Chondrocyte (in vitro differentiated cells): ENCODE measurements at places on chromosomes 16 and 17. TPM values are rescaled to one million over a fixed set of nuclear protein-coding genes. Genes with fewer than 3 reads are reported as not detected.

DNA sequence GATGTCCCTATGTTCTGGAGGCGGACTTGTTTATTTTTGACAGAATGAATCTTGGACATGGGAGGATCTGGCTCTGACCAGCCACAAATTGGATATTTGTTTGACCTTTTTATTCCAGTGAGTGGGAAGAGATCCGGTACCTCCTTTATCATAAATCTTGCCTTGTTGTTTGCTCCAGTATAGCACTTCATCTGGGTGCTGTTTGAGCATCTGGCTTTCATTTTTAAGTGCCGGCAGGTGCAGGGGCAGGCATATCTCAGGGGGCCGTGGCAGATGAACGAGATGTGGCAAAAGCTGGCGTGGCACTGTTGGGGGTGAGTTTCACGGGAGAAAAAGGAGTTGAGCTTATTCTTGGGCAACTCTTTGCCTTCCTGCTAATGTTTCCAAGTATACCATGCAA, 37.8 kb downstream of the MSI2 start:
- DNase-seq, result no peak

GRCh38 chr16:106623-107324, 28.7 kb downstream of the MPG start:
- DNase-seq, result no peak

DNA sequence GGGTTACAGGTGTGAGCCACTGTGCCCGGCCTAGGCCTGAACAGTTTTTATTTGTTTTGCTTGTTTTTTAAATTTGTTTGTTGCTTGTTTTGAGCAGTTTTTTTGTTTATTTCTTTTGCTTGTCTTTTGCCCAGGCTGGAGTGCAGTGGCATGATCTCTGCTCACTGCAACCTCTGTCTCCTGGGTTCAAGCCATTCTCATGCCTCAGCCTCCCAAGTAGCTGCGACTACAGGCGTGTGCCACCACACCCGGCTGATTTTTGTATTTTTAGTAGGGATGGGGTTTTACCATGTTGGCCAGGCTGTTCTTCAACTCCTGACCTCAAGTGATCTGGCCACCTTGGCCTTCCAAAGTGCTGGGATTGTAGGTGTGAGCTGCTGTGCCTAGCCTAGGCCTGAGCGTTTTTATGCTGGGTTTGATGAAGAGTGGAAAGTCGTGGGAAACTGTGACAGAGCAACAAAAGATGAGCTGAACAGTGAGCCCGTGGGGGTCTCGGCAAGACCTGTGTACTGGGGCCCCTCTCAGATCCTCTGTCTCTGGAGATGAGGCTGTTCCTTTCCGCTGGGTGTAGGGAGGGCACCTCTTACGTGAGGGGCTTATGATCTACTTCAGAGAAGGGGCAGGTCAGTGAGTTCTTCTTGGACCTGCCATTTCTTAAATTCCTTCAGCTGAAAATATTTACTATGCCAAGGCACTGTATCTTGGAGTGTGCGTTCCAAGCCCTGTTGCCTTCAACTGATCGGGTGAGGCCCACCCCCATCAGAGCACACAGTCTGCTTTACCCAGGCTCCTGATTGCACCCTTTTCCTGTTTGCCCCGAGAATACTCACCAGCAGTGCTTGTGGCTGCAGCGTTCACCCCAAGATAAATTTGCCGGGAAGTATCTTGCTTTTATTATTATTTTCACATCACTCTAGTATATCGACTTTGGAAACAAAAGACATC, 322.1 kb downstream of the SEC14L1 start:
- no peak for DNase-seq

DNA sequence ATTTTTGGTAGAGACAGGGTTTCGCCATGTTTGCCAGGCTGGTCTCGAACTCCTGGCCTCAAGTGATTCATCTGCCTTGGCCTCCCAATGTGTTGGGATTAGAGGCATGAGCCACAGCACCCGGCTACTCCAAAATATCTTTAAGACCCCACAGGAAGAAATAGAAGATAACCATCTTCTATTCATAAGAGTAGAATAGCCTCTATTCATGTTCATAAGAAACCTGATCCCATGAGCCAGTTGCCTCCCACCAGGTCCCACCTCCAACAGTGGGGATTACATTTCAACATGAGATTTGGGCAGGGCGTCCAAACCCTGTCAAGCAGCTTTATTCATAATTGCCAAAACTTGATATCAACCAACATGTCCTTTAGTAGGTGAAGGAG, 13.9 kb upstream of the TMC7 start:
- DNase-seq, result no peak

DNA sequence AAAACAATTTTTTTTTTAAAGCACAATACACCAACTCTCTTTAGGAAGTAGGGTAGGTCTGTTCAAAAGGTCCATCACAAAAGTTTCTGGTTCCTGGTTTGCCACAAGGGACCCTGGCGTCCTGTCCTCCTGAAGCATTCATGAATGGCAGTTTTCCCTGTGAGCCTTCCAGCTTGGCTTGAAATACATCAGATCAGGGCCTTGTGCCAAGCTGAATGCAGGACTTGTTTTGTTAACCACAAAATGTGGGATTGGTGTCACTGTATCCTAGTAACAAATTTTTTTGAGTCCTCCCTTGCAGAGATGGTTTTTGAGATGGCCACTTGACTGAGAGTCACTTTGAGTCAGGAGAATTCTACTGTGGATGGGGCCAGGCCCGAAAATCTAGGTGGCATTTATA, 3.9 kb downstream of the GNAO1 start:
- DNase-seq, result no peak

DNA sequence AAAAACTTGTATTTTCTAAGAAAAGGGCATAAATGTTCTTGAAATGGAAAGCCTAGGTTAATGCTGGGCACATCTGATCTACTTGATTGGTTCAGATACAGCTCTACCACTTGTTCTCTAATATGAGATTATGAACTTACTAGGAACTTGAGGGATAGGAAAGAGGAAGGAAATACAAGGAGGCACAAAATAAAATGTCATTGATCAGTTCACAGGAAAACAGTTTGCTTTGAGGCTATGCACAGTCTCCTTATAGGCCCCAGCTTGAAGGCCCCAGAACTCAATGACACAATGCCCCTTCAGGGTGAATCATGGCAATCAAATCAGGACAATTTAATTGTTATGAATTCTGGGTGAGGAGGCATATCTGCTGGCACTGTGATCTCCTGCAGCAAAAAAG, 27.1 kb downstream of the NXPH3 start:
- no peak for DNase-seq

DNA sequence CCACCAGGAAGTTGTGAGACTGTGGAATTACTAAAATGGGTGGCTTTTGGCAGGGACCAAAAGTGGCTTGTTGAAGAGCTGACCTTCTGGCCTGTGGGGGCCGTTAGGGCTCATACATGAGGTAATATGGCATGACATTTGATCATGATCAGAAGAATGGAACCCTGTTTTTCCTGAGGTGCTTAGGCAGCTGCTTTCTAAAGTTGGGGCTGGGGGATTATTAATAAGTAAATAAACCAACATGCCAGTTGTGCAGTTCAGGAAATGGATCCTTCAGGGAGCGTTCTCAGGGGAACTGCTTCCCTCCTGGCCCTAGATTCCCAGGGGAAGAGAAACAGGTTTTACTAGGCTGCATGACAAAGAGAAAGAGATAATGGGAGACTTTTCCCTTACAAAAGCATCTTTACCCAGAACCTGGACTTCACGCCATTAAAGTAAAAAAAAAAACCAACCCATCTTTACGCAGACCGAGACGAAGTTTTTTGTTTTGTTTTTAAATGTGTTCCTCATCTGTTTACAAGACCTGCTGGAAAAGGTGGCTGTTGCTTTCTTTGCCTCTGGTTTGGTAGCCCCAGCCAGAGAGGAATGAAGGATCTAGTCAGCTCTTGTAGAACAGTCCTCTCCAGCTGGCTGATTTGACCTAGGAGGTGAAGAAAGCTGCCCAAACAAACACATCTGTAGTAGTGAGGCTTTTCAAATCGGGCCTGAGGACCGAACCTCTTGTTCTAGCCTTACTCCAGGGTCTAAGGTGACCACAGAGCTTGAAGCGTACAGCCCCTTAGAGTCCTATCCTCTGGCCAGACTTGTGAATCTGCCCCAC, 22.7 kb downstream of the YPEL2 start:
- DNase-seq, result no peak

CMTM1 gene
- 6.3 to 11.9 TPM (median 9.6 TPM) in 3 replicates for total RNA-seq

QPRT gene
- 19.5 to 21.8 TPM (median 20.7 TPM) in 3 replicates for total RNA-seq

ACSM2B gene
- 0.38 TPM in 1 of 3 replicates, not detected in the others for total RNA-seq

SP6 gene
- total RNA-seq, result 0.05 to 0.15 TPM (median 0.08 TPM) in 3 replicates

SRCIN1 gene
- 0.30 to 0.51 TPM in 2 of 3 replicates, not detected in the other for total RNA-seq
